KBM-7 (cell line): ENCODE measurements at places on chromosomes 5 and 9.

DNA sequence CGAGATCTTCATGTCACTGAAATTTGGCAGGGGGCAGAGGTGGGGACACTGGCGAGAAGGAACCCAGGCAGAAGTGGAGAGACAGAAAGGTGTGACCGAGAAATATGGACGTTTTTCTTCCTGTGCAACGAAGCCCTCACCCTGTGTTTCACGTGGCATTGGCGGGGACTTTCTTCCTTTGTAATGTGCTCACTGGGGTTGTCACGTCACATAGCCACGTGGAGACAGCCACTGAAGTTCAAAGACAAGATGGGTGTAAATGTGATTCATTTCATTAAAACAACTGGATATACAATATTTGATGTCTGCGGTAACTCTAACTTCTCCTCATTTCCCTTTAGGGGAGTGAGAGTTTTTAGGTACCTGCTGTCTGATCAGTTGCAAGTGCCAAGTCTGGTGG is 225.7 kb downstream of the FSTL4 start:
- DNase-seq: no peak

DNA sequence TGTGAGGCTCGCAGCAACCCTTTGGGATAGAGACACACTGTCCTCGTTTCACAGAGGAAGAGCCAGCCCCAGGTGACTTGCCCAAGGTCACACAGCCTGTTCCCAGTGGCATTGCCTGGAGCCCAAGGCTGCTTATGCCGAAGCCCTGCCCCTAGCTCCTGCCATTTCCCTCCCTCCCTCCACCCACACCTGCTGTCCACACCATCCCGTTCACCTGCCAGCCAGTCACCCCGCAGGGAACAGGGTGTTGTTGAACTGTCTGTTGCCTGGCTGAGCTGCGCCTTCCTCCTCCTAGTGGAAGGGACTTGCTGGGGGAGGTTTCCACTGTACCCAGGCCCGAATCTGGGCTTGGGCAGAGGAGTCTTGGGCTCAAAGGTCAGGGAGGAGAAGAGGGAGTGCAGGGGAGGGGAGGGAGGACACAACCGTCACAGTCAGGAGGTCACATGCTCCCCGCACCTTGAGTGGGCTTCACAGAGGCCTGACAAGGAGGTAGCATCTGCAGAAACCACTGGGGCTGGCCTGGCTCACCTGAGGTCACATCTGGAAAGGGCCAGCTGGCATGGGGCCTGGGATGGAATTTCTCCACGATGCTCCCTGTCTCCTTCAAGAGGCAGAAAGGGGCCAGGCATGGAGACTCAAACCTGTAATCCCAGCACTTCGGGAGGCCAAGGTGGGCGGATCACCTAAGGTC is 6.3 kb downstream of the TTC16 start:
- no peak for DNase-seq

DNA sequence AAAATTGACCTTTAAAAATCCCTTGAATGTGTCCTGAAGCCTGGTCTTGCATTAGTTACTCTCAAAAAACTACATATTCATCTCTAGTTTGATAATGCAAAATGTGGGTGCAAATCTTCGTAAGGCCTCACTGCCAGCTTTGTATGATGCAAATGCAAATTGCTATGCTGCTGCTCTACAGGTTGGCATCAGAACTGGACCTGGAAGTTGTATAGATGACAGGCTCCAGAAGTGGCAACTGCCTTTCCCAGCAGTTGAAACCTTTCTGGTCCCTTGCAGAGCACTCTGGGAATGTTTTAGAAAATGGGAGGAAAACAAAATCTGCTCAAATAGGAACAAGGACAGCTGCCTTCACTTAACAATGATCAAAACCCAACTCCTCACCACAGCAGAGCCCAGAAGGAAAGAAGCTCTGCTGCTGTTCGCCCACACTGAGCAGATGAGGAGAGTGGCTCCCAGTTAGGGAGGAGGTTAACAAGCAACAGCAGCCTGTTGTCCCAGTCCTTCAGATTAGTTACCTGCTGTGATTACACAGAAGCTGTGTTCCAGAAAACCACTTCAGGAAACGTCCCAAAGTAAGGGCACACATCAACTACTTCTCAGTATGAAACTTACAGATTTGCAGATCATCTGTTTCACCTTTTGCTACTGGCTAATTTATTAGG is 93.5 kb downstream of the PLPP1 start:
- no peak for DNase-seq

- no peak for DNase-seq
Observed at GRCh38 chr5:88778736-88779135, 104.2 kb downstream of the MEF2C start.

DNA sequence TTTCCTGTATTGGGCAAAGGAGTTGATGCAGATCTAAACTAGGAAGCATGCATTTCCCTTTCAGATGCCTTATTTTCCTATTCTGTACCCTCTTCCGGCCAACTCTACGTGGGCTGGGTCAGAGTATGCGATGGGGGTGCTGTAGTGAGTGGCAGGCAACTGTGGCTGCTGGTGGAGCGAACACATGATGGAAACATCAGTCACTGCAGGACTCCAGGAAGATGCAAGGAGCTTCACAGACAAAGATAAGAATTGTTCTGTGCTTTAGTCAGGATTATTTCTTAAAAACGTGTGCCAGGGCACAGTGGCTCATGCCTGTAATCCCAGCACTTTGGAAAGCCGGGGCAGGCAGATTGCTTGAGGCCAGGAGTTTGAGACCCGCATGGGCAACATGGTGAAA is 75.1 kb downstream of the PSAT1 start:
- DNase-seq: no peak

DNA sequence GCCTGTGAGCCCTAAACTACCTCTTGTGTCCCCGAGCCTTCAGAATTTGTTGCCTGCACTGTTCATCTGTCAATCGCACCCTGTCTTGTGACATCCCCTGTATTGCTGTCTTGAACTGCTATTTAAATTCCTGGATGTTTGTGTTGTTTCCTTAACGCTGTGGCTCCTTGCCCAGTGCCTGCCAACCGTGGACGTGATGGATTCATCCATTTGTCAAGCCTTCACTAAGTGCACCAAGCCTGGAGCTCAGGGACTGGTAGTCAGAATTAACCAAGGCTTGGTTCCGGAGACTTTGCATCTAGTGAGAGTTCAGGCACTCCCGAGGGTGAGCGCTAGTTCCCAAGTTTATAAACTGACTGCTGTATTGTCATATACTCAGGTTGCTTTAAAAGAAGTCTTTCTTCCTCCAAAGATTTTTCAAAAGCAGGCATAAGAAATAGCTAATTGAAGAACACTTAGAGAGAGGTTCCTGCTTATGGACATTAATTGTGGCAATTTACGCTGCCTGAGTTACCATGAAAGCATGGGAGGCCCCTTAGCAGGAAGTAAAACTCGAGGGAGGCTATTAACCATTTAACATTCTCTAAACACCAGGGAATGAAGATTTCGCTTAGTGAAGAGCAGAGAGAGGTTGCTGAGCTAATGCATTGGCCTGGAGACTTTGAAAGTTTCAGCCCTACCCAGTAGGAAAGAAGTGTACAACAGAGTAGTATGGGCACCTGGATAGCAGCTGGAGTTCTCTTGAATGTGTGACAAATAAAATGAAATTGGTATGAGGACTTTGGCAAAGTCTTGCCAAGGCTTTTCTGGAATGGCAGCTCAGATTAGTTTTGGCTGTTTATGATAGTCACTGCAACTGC is 29.0 kb downstream of the RGS3 start:
- DNase-seq: no peak

- DNase-seq: no peak
Observed at GRCh38 chr9:37311938-37312708, 110.4 kb upstream of the GRHPR start.

DNA sequence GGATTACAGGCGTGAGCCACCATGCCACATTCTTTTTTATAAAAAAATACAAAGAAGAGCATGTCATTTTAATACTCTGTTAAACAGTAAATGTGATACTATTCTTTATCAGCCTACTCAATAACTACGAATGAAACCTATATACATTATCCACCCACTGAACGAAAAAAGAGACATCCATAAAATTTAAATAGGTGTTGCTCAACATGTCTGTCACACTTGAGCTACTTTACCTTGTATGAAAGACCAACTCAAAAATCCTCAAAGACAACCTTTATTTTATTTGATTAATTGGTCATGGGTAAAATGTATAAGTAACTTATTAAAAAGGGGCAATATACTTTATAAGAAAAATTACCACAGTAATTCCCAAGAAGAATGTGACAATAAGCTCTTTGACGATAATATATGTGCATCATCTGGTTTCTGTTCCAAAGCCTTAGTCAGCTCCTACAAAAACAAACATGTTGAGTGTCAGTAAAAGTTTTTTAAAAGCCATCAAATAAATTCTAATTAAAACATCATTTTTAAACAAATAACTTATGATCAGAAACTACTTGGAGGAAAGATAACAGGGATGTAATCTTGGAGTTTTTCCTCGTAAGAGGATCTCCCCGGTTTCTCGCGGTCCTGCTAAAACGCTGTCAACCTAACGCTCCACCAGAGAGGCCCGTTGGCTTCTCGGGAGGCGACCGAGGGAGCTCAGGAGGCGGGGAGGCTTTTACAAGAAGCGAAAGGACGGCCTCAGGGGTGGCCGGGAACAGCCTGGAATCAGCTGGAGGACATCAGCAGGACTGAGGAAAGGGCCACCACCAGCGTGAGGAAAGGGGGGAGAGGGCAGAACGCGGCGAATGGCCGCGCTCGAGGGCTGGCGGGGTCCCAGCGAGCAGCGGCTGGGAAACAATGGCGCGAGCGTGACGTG is 13.5 kb upstream of the ANKRD18B start:
- DNase-seq: peak; percentile 76

DNA sequence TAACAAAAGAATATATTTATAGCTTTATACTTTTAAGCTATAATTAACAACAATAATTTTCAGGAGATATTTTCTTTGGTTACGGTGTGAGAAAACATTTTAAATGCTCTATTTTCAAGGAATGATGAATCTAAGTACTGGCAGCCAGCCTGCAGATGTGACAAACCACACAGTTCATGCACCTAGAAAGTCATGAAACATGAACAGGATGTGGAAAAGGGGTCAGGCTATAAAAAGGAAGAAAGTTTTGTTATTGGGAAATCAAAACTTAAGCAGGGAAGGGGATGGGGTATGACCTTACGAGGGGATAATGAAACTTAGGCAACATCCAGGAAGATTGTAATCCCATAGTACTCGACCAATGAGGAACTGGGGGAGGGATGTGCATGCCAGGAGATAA is 508.7 kb upstream of the GRAMD2B start:
- DNase-seq: no peak

DNA sequence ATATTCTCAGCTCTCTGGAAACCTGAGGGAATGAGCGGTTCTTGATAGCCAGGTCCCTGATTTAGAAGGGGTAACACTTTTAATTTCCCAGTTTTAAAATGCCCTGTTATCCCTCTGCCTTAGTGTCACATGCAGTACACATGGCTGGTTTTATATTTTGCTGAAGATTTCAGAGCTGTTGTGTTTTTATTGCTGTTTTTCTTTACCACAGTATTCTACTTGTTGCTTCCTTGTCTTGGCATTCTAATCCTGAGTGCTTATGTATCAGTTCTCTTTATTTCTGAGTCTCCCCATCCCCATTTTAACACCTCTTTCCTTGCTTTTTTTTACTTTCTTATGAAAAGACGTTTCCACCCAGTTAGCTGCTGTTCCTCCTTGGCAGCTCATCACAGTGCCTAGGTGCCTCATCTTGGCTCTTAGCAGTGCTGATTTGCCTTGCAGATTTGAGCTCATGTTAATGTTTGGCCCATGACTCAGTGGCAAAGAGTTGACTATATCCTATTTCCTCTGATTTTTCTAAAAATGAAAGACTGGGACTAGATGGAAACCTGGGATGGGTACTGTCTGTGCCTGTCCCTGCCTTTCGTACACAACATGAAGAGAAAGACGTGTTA is 3.7 kb downstream of the MTRR start:
- DNase-seq: no peak

DNA sequence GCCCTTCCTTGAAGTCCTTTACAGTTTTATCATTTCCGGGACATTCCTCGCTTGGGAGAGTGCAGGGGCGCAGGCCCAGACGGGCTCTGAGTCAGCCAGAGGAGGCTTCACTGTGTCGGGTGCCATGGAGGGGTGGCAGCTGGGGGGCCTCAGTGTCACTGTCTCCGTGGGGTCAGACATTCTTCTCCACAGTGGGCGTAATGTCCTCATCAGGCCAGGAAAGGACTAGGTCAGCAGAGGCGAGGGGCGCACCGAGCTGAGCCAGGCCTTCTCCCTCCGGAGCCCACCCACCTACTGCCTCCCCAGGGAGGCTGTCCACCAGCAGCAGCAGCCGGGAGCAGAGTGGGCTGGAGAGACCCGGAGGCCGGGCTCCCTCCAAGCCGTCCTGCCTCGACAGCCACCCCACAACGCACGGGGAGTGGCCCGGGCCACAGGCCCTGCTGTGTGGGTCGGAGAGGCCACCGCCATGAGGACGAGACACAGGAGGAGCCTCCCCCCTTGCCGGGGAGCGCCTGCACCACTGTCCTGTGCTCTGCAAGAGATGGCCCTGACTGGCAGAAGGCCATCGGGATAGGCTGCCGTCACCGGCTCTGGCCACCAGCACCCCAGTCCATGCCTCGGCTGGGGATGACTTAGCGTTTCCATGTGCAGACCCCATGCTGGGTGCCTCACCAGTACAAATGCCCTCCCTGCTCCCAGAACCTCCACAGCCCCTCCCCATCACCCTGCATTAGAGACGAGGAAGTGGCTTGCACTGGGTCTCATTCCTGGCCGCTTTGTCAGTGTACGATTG is 26.5 kb downstream of the SARDH start:
- no peak for DNase-seq

- DNase-seq: no peak
Observed at GRCh38 chr5:8528106-8528505, 659.2 kb downstream of the MTRR start.

DNA sequence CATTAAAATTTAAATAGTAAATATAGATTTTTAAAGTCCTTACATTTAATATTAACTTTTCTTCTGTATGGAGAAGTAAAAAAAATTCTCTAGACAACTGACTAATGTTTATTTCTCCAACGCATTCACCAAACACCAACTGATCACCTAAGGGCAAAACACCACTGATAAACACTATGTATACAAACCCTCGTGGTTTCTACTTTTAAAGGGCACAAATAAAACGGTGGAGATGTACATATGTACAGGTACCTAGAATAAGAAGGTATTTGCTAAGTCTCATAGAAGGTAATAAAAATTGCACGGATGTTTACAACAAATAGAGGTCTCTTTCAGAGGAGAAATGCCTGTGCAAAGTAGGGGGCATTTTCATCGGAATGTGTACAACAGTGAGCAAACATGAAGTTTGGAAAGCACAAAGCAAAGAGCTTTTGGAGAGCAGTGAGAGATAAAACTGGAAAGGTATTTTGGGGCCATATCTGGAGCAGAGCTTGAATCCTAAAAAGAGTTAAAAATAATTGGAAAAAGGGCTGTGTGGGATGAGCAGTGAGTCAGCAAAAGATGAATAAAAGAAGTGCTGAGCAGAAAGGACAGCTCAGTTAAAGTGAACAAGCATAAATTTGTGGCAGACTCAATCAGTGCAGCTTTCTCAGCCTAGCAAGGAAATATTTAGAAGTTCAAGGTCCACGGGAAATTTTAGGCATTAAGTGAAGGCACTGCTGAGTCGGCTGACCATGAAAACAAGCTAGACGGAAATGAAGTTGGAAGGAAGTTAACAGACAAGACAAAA is 160.0 kb downstream of the TMEM161B start:
- no peak for DNase-seq
